HT1080 (cell line): ENCODE measurements at places on chromosomes 6 and 20. TPM values are rescaled to one million over a fixed set of nuclear protein-coding genes. Genes with fewer than 3 reads are reported as not detected.
A peak's percentile ranks its signal among the peaks of the same experiment; 100 is the strongest.

Gene XRN2
- 114 and 118 TPM in 2 replicates for total RNA-seq

- peak; percentile 41 for DNase-seq
These were observed 284.5 kb downstream of the HTR1B start for GRCh38 chr6:77178821-77179220.

Gene KHDC1L
- total RNA-seq: not detected in 2 replicates

DNA sequence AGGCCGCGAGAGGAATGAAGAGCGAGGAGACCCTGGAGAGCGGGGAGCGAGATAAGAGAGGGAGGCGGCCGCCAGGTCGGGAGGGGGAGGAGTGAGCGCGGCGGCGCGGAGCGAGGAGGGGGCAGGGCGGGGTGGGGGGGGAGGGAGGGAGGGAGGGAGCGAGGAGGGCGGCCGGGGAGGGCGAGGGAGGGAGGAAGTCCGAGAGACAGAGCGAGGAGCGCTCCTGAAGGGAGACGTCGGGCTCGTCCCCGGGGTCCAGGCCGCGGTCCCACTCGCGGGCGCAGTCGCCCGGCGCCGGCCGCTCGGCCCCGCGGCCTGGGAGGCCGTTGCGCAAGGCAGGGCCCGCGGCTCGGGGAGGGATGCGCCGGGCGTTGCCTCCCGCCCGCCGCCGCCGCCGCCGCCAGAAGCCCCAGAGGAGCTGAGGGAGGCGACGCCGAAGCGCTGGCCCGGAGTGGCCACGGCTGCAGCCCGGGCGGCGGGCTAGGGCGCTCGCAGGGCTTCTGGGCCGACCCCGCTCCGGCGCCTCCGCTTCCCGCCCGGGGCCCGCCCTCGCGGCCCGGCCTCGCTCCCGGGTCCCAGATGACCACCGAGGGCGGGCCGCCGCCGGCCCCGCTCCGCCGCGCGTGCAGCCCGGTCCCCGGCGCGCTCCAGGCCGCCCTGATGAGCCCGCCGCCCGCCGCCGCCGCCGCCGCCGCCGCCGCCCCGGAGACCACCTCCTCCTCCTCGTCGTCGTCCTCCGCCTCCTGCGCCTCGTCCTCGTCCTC, at the start of gene FOXF2:
Gene FOXF2 (plus strand): TSS at position 208 of the 764 bp plus-strand sequence. CDS start 372 bp downstream, at position 580.
- no peak for DNase-seq

- DNase-seq: no peak
These were observed 13.1 kb downstream of the NEDD9 start for GRCh38 chr6:11219400-11219834.

Gene MYL9
- total RNA-seq: 3.8 and 10.0 TPM in 2 replicates

Gene RIPPLY2
- total RNA-seq: not detected in 2 replicates

DNA sequence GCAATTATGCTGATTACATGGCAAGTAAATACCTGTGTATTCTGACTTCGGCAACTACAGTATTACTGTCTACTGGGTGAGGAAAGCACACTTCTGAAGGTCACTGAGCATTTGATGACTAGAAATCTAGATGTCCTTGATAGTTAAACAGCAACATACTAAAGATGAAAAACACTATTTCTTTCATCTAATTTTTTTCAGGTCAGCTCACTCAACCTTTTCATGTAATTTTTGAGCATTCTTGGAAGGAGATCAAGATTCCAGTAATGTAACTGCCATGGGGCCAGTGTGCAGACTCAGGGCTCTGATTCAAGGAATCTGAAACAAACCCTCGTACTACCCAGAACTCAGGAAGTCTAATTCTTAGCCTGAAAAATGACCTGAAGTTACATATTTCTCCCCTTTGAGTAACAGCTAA, 222.6 kb upstream of the TAB2 start:
- no peak for DNase-seq

- DNase-seq: no peak
These were observed 164.3 kb downstream of the RPS12 start for GRCh38 chr6:132978685-132979084.

DNA sequence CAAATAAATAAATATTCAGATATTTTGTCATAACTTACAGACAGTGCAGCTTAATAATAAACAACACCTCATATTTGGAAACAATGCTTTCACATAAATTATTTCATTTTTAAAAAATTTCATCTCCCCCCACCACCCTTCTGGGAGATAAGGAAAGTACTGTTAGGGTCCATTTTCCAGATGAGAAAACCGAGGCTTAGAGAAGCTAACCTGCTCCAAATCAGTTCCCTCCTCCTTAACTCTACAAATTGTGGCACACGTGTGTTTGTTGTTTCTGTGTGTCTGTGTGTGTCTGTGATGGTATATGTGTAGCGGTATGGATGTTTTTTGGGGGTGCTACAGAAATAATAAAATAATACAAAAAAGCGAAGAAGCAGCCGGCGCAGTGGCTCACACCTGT, 54.2 kb upstream of the NAA20 start:
- no peak for DNase-seq

DNA sequence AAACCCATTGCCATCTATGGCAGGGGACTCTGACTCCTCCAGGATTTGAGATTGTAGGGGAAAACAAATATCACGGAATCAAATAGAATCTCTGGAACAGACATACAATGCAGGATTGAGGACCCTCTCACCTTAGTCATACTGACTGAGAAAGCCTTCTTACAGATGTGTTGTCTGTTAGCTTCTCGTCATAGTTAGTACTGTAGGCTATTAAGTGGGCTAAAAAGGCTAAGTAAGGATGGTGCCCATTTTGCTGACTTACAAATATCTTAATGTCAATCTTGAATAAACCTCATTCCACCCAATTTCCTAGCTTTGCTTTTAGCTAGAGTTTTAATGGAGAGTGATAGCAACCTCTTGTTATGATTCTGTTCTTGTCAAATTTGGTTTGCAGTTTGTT, 352.4 kb downstream of the QKI start:
- DNase-seq: no peak

Gene CABLES2
- 2.9 and 3.3 TPM in 2 replicates for total RNA-seq

DNA sequence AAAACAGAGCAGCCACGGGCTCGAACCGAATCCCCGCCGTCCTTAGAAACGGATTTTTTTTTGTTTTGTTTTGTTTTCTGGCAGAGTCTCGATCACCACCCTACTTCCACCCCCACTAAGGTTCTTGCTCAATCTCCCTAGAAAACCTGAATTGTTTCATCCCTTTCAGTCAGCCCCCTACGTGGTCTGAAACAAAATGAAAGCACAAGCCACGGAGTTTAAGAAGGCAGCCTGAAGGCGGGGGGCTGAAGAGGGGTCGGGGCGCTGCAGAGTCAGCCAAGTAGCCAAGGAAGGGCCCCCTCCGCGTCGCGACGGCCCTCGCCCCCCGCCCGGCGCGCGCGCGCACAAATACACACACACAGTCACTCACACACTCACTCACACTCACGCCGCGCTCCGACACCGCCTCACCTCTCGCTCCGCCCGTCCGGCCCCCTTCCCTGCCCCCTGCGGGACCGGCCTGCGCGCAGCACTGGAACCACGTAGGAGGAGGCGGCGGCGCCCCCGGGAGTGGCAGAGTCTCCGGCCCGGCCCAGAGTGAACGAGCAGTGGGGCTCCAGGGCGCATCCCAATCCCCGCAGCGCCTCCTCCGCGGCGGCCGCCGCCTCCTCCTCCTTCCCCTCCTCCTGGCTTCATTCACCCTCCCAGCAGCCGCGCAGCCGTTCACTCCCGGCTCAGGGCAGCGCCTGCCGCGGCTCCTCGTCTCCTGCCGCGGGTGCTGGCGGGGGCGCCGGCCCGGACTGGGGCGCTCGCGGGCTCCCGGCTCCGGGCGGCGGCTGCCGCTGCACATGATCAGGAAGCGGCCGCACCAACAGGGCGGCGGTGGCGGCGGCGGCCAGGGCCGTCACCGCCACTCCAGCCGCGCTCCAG, 1.4 kb downstream of the ATXN1 start:
- DNase-seq: peak; percentile 76

DNA sequence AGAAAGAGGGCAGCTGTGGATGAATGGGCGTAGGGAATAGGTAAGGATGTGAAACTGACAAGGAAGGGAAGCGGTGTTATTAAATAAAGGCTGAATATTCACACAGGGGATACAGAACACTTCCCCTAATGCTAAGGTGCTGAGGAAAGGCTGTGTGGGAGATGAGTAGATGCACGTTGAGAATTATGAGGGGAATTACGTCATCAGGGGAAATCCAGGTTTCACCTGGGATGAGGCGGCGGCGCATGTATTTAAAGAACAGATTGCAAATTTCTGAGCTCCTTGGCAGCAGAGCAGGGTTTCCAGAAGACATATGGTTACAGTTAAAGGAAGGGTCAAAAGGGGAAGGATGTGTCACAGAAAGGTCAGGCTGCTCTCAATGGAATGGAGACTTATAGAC, 28.7 kb upstream of the EDN1 start:
- DNase-seq: no peak

DNA sequence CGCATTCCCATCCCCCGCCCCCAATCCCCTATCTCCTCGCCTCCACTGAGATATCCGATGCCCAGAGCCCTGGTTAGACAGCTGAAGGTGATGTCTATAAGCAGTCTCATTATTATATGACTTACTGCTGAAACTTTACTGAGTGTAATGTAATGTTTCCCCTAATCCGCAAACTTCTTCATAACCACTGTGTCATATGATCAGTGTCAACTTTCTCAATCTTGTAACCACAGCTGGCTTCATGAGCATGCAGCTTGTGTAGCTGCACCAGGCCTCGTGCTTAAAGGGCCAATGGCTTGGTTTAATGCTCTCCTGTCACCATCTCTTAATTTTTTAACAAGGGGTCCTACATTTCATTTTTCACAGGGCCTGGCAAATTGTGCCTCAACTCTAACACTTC, 8.1 kb downstream of the ASIP start:
- no peak for DNase-seq

Gene MYMX
- total RNA-seq: not detected in 2 replicates

Gene LRRC73
- total RNA-seq: 0.07 and 0.77 TPM in 2 replicates

Gene KIF25
- total RNA-seq: not detected in 2 replicates

DNA sequence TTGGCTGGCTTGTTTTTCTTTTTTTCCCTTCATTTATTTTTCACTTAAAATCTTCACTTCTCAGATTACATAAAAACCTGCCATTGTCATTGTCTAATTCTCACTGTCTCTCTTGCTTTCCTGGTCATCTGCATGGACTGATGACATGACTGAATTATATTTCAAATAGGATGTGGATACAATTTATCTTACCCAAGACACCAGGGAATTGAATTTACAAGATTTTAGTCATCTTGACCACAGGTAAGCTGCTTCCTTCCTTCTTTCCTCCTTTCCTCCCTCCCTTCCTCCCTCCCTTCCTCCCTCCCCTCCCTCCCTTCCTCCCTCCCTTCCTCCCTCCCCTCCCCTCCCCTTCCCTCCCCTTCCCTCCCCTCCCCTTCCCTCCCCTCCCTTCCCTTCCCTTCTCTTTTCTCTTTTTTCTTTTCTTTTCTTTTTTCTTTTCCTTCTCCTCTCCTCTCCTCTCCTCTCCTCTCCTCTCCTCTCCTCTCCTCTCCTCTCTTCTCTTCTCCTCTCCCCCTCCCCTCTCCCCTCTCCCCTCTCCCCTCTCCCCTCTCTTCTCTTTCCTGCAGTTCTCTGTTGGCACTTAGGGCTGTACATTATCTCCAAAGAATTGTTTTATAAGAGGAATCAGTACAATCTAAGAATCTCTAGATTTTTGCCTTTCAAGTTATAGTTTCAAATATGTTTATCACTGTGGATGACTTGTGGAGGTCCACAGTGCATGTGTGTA, 171.5 kb downstream of the CARMIL1 start:
- peak; percentile 42 for DNase-seq
